ENCODE measurements at places on chromosomes 6 and 20.

- peak; percentile 41 for DNase-seq
Observed at GRCh38 chr6:912871-913835, 220.2 kb upstream of the EXOC2 start.

DNA sequence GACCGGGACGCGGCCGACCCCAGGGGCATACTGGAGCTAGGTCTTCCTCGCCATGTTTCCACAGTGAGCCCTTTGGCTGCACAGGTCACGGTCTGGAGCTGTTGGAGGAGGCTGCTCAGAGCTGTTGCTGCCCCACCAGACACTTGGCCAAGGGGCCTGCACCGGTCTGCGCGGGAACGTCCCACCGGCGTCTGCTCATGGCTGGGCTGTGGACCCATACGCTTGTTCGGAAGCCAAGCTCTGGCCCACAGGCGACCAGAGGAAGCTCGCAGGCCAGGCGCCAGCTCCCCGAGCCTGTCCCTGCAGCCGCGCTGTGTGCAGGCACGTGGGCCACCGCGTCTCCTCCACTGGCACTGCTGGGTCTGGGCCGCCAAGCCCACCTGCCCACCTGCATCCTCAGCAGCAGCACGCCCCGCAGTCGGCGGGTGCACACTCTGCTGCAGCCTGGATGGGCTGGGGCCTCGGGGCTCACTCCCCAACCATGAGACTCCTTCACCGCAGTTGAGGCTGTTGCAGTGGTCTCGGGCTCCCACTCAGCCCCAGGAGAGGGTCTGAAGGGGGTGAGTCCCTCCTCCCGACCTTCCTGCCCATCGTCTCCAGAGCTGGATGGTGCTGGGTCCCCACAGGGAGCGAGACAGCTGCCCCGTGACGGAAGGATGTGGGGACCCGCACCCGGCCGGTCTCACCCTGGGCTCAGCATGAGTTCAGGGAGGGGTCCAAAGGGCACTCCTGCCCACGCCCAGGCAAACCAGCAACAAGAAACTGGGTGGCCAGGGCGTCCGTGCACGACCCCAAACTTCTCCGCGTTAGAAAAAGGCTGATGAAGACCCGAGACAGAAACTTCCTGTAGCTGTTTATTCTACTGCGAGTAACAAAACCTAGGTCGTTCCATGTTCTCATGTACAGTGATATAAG lies 15.5 kb upstream of the TCFL5 start:
- DNase-seq: no peak

GRCh38 chr6:42896178-42896719 lies 16.8 kb downstream of the RPL7L1 start:
- DNase-seq: no peak

- DNase-seq: no peak
Observed at GRCh38 chr6:19322691-19323485, 514.3 kb upstream of the ID4 start.

DNA sequence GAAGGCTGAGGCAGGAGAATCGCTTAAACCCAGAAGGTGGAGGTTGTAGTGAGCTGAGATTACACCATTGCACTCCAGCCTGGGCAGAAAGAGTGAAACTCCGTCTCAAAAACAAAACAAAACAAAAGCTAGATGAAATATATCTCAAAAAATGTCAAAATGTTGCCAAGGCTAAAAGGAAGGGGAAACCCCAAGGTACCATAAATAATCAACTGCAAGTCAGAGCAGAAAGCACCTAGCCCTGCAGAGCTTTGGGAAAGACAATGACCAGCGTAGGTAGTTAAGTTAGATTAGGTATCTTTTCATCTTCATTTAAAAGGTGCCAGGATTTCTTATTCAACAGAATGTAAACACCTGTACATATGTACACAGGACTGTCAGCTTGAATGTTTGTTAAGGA lies 33.0 kb downstream of the AKIRIN2 start:
- no peak for DNase-seq

GRCh38 chr6:169236988-169237387 lies 16.7 kb downstream of the THBS2 start:
- DNase-seq: no peak

DNA sequence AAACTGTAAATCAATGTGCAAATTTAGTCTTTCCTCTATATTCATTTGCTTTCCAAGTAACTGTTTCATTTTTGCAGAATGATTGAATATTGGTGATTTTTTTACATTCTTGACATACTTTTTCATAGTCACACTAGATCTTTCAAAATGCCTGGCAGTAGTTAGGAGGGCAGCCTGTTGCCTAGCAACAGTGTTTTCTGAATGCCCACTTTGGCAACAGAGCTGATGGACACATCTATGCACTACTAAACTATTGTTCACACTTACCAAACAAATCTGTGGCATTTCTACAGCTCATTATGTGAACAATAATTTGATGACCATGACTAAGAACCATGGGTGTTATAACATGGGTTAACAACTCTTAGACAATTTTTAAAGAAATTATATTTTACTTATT lies 438.0 kb upstream of the IMPG1 start:
- no peak for DNase-seq

- DNase-seq: no peak
Observed at GRCh38 chr20:454951-455350, 7.4 kb downstream of the TBC1D20 start.

GRCh38 chr6:5457983-5458683 lies 196.8 kb downstream of the FARS2 start:
- no peak for DNase-seq

GRCh38 chr20:24781418-24781980 lies 167.6 kb upstream of the CST7 start:
- DNase-seq: no peak

GRCh38 chr6:168054765-168055560 lies 24.0 kb downstream of the FRMD1 start:
- DNase-seq: no peak

DNA sequence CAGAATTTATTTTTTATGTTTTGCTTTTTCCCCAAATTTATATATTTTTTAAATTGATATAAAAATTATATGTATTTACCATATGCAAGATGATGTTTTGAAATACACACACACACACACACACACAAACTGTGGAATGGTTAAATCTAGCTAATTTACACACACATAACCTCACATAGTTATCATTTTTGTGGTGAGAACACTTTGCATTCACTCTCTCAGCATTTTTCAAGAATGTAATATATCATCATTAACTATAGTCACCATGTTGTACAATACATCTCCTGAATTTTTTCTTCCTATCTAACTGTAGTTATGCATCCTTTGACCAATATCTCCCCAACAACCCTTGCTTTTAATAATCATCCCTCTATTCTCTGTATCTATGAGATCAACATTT lies 52.2 kb downstream of the GFRAL start:
- no peak for DNase-seq

DNA sequence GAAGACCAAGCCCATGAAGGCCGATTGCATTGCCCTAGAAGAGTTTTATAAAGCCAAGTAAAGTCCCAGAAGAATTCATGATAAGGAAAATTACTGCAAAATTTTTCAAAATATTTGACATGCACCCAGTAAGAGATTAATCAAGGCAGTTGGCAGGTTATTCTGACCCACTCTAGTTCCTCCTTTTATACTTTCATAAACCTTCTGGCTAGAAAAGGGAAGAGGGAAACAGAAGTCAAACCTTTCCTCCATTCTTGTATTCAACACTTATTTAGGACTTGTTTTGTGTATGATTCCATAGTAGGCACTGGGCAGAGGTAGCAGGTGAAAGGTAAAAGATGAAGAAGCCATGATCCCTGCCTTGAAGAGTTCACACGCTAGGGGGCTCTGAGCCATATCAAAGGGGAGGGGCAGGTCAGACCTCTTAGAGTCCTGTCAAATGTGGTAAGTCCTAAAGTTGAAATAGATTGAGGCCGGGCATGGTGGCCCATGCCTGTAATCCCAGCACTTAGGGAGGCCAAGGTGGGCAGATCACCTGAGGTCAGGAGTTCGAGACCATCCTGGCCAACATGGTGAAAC lies 85.4 kb downstream of the NDUFAF5 start:
- DNase-seq: no peak

GRCh38 chr20:50371878-50372769 lies 138.1 kb upstream of the PTPN1 start:
- DNase-seq: no peak

DNA sequence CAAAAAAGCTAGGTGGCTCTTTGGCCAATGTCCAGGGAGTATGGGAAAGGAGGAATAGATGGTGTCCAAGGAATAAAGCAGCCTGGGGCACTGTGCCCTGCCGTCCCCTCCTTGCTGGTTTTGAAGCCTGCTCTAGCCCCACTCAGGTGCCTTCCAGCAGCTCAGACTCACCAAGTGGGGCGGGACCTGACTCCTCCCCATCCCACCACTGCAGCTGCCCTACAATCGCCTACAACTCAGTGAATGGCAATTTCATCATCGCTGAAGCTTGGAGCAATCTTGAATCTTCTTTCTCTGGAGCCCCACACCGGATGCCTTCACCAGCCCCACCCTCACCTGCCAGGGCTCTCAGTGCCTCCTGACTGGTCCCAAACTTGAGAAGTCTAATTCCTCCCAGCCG lies 56.4 kb upstream of the NXT1 start:
- no peak for DNase-seq

DNA sequence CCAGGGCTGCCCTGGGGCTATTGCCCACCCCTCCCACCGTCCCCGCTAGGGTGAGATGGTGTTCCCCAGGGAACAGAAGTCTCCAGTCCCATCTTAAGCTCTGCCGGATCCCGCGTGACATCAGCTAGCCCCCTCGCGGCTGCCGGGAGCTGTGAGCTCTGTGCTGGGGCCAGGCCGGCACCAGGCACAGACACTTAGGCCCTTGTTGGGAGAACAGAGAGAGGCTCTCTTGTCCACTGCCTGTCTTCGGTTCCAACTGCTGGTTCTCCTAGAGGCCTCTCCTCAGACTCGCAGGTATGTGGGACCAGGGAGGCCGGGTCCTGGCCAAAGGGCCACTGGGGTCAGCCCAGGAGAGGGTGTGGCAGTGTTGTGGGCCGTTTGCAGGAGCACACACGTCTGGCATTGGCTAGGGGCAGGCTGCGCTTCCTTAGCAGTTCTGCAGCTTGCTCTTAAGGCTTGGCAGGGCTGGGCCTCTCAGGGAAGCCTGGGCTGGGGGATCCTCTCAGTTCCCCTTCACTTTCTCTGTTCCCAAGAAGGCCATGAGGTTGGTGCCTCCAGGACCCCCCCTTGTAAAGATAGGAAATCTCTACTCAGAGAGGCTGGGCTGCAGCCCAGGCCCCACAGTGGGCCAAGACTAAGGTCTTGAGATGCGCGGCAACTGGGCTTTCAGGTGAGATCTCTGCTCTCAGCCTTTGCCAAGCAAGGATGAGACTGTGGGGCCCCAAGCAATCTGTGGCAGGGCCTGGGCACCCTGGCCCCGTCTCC lies 6.3 kb downstream of the SGK2 start:
- DNase-seq: no peak

- no peak for DNase-seq
Observed at GRCh38 chr6:166861961-166862286, 94.4 kb downstream of the RNASET2 start.

DNA sequence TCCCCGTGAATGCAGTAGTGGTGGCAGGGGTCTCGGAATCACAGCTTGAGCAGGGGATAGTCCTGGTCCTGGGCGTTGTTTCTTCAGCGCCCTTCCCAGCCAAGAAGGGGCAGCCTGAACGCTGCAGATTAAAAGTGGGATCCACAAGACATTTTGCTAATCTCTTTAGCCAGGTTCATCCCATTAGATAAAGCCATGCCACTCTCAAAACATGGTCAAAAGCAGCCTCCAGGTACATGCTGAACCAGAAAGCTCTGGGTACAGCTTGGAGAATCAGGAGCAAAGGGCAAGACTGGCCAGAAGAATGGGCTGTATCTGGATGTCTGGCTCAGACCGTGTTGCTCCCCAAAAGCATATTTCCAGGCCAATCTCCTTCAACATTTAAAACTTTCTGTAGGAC lies at the start of gene PRPH2:
TSS of gene PRPH2 (minus strand) at position 101 of the 400 bp plus-strand sequence. CDS start 263 bp downstream, outside the sequence.
- no peak for DNase-seq

DNA sequence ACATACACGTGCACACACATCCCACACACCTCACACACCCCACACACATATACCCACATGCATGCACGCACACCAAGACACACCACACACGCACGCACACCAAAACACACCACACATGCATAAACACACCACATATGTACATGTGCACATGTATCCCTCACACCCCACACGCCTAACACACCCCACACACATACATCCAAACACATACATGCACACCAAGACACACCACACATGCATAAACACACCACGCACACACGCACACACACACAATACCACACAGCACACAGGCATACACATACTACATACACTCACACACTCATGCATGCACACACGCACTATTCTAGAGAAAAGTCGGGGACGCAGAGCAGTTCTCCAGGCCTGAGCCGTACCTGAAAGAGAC lies 671.5 kb downstream of the PRKN start:
- DNase-seq: no peak

- DNase-seq: no peak
Observed at GRCh38 chr20:23127506-23128279, 41.6 kb upstream of the CD93 start.

DNA sequence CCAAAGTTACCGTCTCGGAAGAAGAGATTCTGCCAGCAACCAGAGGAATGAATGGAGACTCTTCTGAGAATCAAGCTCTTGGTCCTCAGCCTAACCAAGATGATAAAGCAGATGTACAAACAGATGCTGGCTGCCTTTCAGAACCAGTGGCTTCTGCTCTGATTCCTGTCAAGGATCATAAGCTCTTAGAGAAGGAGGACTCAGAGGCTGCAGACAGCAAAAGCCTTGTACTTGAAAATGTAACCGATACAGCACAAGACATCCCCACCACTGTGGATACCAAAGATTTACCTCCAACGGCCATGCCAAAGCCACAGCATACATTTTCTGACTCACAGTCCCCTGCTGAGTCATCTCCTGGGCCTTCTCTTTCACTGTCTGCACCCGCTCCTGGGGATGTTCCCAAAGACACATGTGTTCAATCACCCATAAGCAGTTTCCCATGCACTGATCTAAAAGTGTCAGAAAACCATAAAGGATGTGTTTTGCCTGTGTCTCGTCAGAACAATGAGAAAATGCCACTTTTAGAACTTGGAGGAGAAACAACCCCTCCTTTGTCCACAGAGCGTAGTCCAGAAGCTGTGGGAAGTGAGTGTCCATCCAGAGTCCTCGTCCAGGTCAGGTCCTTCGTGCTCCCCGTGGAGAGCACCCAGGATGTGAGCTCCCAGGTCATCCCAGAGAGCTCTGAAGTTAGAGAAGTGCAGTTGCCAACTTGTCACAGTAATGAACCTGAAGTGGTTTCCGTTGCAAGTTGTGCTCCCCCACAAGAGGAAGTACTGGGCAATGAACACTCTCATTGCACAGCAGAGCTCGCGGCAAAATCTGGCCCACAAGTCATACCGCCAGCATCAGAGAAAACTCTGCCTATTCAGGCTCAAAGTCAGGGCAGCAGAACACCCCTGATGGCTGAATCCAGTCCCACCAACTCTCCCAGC lies 109.6 kb downstream of the RTN4IP1 start:
- no peak for DNase-seq

DNA sequence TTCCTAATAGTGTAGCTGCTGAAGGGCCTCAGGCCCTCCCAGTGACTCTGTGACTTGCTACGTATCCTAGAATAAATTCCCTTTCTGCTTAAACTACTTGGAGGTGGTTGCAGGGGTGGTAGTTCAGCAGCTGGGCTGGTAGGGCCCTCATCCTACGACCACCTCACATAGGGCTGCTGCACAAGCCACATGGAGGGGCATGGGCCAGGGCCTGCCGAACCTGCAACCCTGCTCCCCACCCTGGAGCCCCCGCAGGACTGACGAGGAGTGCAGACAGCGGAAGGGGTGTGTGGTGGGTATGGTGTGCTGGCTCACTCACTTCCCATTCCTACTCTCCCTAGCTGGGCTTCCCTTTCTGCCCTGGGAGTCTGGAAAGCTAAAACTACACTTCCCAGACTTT lies 56.2 kb upstream of the MLN start:
- no peak for DNase-seq

All from 8988T (cell line).